Activated CD8-positive, alpha-beta memory T cell treated with anti-CD3 and anti-CD28 coated beads, Interleukin-2, amount 10 ng/mL, durations not matched to agents 7 days and 5 days (primary cell): ENCODE measurements at places on chromosomes 6 and 20.
A peak's percentile ranks its signal among the peaks of the same experiment; 100 is the strongest.

GRCh38 chr6:67736161-67736560 is 898.9 kb upstream of the ADGRB3 start:
- DNase-seq: no peak

- no peak for DNase-seq
Measured at GRCh38 chr6:143090314-143091044, 29.8 kb downstream of the AIG1 start.

- no peak for DNase-seq
Measured at GRCh38 chr20:43560974-43561373, 2.1 kb downstream of the SGK2 start.

DNA sequence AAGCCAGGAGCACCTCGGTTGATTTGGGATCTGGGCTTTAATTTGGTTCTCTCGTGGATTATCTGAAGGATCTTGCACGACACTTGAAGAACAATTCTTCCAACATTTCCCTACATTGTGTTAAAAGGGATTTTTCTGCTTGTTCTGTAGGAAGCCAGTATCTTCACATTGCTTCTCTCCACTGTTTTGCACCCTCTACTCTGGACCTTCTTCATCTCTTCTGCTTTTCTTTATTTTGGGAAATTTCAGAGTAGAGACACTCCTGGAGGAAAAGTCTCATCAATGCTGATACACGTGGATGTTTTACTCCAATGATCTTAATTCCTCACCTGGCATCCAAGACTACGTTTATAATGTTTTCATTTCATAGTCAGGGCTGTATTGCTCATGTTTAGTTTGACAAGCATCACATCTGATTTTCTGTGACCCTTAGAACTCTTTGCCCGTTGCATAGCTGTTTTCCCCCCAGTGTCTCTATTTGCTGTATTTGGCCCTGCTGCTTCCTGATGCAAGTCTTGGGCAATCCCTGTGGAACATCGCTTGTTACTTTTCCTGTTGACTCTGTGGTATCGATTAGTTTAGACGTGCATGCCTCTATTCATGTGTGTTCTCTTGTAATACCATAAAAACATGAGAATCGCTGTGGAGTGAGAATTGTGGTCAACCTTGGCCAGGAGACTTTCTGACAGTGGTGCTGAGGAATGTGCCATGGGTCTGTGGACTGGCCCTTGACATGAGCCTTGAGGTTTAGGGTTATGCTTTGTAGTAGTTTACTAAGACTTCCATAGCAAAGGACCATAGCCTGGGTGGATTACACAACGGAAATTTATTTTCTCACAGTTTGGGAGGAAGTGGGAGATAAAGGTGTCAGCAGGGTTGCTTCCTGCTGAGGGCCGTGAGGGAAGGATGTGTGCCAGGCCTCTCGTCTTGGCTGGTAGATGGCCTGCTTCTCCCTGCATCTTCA is 12.5 kb downstream of the PLCB1 start:
- no peak for DNase-seq

DNA sequence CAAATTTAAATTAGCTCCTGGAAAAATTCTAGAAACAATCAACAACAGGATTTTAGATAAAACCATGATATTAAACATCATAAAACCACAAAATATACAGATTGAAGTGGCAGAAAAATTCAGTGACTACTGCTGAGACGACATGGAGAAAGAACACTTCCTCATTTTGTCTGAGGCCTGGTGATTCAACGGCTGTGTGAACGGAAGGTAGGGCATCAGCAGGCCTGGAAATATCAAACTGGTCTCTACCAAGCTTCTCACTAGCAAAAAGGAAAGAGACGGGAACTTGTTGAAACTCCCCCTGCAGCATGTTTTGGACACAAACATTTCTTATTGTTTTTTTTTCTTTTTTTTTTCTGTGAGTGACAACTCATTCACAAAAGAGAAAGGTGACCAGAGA is 58.0 kb upstream of the AHI1 start:
- no peak for DNase-seq

DNA sequence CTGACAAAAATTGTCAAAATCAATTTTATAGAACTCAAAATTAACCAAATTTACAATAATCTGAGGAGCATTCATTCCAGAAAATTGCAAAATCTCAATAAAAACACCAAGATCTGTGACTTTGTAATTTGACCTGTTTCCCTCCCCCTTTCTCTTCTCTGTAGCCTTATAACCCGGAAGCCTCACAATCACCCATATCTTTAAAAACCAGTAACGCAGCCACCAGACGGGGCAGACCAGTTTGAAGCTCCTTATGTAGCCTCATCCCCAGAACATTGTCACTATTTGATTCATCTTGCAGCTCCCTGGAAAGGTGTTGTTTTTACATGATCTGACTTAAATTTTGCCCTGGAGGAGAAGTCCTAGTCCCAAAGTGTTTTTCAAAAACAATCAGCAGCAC is 27.5 kb upstream of the TGM6 start:
- DNase-seq: no peak

DNA sequence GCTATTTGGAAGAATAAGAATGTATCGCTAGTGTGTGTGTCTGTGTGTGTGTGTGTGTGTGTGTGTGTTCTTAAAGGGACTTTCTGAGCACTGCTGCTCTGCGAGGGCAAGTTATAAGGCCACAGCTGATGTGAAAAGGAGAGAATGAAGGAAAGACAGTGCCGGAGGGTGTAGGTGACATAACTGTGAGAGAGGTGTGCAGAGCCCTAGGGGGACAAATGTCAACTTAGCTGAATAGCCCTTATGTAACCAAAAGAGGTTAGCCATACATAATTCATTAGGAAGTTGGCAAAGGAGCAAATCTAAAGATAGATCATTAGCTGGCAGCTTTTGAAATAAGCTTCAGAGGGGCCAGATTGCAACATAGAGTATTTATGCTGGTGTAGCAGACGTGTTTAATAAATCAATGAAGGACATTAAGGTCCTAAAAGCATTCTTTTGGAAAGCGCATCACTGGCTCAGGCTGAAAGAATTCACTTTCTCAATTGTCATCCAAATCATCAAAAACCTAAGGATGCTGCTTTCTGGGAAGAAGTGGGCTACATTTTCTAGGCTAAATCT is 81.0 kb downstream of the NDUFAF5 start:
- DNase-seq: no peak

DNA sequence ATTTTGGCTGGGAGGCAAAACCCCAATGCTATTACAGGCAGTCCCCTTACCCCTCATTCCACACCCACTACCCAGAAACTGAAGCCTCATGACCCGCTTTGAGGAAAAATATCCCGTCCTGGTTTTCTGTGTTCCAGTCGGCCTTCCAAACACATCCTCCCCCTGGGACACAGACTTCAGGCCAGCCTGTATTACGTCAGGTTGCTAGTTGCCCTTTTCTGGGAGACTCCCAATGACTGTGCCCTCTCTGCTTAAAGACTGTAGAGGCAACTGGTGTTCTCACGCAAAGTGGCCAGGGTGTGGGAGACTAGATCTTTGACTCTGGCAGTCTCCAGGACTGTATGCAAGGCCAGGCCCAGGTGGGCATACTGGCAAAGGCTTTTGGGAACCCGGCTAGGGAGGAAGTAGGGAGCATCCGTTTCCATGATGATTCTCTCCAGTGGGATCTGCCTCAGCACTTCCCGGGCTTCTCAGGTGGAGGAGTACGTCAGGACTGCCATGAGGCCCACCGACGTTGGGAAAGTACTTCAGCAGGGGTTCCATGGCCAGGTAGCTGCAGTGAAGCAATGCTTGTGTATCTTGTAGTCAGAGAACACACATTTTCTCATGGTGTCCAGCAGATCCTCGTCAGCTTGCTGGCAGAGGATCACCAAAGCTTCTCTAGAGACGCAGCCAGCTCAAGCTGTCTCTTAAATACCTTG is 34.9 kb downstream of the DYNLT1 start:
- DNase-seq: peak; percentile 27

DNA sequence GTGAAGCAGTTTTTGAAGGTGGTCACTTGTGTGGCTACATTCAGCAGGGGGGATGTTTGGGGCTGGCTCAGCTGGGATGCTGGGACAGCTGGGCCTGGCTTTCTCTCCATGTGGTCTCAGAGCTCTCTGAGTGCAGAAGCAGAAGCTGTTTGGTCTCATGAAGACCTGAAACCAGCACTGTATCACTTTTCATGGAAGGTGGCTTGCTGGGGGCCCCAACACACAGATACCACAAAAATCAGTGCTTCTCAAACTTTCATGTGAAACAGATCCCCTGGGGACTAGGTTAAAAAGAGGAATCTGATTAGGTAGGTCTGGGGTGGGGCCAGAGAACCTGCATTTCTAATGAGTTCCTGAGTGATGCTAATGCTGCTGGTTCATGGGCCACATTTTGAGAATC is 347.3 kb downstream of the DHX35 start:
- DNase-seq: no peak

DNA sequence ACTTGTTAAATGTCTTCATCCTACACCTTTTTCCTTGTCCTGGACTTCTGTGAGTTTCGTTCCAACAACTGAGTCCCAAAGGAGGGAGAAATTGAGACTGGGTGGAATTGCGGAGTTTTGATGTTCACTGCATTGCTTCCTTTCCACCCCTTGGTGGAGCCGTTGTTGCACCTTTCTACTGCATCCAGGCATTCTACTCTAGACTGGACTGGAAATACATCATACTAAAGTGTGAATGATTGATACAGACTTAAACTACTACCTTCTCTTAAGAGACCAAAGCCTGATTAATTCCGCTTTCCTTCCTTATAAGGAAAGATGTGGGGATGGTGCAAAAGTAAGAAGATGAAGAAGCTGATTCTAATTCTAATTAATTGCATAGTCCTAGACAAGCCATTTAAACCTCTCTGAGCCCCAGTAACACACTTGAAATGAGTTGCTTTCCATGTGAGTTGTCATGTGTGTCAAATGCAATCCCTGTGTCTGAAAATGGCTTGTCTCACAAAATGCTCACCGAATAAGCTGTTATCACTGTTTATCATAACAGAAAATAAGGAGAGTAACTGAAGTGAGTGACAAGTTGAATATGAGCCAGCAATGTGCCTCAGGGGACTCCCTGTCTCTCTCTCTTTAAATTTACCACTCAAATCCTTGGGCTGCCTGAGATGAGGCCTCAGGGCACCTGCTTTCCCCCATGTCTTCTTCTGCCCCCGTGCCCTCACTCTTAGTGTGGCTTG is 338.3 kb upstream of the CHD6 start:
- DNase-seq: no peak

DNA sequence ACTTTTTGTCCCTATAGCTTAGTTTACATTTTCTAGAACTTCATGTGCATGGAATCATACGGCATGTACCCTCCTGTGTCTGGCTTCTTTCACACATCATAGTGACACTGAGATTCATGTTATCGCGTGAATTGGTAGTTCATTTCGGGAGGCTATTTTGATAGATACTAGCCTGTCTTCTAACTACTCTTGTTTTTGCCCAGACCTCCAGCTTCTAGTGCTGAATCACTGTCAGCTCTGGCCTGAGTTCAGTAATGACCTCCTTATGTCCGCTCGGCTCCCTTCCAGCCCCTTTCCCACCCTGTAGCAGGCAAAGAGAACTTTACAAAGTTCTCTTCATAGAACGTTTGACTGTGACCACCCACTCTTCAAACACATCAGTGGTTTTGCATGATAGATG is 14.1 kb downstream of the MYBL2 start:
- DNase-seq: no peak
